CD8-positive, alpha-beta memory T cell (primary cell): ENCODE measurements at places on chromosomes 6 and 20.
A peak's percentile ranks its signal among the peaks of the same experiment; 100 is the strongest.

GRCh38 chr6:32920715-32921114 lies 20.1 kb downstream of the HLA-DMB start:
- DNase-seq, result no peak

- DNase-seq, result peak; percentile 66
Measured at GRCh38 chr6:42783177-42783875, 1.5 kb downstream of the BICRAL start.

GRCh38 chr6:125918230-125918629 lies 38.3 kb upstream of the HINT3 start:
- no peak for DNase-seq

DNA sequence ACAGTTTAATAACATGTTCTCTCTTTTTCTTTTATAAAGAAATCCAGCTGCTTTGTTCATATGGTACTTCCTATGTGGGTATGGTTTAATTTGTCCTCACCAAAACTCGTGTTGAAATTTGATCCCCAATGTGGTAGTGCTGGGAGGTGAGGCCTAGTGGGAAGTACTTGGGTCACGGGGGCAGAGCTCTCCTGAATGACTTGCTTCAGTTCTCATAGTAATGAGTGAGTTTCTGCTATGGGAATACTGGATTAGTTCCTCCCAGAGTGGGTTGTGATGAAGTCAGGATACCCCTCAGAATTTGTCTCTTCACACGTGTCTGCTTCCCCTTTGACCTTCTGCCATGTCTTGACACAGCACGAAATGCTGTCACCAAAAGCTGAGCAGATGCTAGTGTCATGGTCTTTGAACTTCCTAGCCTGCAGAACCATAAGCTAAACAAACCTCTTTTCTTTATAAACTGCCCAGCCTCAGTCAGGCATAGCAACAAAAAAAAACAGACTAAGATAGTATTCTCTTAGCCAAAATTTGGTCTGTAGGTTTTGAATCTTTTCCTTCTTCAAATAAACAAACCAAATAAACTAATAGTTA lies 87.8 kb upstream of the HS3ST5 start:
- DNase-seq, result no peak

DNA sequence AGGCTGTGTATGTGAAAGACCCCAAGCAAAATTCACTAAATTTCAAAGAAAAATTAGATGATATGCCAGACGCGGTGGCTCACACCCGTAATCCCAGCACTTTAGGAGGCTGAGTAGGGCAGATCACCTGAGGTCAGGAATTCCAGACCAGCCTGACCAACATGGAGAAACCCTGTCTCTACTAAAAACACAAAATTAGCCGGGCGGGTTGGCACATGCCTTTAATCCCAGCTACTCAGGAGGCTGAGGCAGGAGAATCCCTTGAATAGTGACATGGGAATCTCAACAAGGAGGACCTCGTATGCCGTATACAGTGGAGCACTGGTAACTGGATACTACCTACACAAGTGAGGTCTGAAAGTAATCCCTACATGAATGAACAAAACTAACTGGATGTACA lies 92.7 kb upstream of the JARID2 start:
- DNase-seq, result no peak

GRCh38 chr6:132483779-132484679 lies 28.9 kb downstream of the STX7 start:
- peak; percentile 47 for DNase-seq

DNA sequence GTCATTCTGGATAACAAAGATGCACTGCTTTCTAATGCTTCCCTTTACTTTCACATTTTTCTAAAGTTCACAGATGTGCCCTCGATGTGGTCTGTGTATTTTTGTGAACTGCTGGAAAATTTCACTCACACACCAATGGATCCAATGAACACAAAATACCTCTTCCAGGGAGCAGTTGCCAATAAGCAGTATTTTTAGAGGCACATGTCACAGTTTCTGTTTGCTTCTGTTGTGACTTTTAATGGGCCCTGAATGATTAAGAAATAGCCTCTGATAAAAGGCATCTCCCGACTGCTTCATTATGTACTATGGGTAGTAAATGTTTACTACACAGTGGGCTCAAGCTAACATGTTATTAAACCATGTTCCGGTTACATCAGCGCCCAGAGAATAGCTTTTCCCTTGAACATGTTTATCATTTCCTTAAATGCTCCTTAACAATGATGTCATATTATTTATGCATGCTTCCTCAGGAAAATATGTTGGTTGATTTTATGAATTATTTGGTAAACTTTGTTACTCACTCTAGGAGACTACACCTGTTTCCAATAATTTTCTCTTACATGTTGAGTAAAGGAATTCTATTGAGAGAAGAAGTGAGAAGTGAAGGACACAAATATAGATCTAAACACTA lies 188.0 kb downstream of the KCNQ5 start:
- no peak for DNase-seq

DNA sequence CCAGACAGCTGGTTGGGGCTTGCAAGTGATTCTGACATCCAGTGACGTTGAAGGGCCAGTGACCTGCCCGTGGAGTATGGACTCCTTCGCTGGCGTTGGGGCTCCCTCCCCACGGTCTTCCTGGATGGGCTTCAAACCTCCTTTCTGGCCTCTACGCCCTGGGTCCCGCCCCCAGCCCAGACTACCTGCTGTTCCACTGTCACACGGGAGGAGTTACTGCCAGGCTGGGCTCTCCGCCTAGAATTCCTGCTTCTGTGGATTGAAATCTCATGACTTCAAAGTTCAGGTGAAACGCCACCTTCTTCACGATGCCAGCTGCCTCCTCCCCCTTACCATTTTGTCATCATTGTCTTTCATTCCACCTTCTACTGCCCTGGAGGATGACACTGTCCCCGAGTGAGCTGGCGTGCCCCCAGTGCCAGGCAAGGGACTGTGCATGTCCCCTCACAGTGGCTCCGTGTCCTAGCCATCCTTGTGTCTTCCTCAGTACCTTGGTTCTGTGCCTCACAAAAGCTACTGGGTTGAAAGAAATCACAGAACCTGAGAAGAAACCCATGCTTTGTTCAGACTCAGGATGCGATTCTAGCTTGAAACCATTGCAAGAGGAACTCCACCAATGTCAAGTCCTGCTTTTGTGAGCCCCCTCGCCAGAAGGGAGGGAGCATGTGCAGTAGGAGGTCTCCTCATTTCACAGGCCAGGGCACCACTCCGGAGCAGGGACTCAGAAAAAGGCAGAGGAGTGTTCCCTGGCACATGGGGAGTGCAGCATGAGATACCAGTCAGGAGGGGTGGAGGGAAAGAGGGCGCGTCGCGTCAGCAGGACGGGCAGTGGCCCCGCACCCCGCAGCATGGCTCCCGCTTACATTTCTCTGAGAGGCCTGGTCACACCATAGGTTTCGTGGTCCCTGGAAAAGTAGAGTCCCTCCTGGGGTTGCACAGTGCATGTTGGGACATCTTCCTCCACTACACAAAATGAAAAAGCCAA lies 11.0 kb upstream of the IRF4 start:
- DNase-seq, result no peak

DNA sequence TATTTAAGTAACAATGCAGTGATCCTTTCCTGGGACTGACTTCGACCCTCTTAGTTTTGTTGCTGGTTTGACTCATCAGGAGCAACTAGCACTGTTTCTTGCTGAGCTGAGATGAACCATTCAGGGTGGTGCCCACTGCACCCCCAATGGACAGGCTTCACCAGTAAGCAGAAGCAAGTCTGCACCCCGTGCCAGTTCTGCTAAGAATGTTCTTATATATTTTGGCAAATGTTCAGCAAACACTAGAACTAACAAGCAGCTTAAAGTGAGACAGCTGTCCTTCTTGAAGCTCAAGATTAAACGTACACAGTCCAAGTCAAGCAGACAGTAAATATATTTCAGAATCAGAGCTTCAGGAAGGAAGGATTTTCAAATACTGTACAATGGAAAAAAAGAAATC lies 561.3 kb upstream of the CDH4 start:
- no peak for DNase-seq

- no peak for DNase-seq
Measured at GRCh38 chr6:145247692-145248419, 487.5 kb downstream of the EPM2A start.

DNA sequence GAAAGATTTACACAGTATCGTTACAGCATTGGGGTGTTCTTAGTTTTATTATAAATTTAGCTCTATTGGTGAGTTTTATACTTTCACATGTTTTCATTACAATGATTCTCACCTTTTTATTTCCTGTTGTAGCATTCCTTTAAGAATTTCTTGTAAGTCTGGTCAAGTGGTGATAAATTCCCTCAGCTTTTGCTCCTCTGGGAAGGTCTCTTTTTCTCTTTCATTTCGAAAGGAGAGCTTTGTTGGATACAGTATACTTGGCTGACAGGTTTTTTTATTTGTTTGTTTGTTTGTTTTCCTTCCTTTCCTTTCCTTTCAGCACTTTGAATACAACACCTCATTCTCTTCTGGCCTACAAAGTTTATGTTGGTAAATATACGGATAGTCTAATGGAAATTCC lies 249.7 kb upstream of the RUNX2 start:
- DNase-seq, result no peak

GRCh38 chr6:160455081-160455480 lies 106.9 kb downstream of the SLC22A3 start:
- no peak for DNase-seq

DNA sequence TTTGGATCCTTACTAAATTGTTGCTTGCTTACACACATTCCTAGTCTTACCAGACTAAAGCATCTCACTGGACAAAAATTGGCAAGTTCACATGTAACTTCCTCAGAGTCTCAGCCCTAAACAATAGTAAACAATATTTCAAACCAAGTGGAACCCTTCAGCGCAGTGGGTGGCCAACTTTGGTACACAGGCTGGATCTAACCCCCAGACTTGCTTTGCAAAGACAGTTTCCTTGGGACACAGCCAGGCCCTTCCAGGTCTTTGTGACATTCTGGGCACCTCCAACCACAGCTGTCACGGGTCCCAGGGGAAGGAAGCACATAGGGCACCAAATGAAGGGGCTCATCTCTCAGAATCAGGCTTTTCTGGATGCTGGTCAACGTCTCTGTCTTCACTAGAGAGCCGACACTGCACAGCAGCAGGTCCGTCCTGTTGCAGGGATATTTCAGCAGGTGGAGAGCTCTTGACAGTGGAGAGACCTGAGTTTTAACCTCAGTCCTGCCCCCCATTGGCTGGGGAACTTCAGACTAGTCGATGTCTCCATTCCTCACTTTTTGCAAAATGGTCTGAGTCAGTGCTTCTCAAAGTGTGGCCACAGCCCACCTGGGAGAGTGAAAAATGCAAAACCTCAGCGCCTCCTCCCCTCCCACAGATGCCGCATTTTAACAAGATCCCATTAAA lies 91.4 kb downstream of the BFSP1 start:
- DNase-seq, result no peak

DNA sequence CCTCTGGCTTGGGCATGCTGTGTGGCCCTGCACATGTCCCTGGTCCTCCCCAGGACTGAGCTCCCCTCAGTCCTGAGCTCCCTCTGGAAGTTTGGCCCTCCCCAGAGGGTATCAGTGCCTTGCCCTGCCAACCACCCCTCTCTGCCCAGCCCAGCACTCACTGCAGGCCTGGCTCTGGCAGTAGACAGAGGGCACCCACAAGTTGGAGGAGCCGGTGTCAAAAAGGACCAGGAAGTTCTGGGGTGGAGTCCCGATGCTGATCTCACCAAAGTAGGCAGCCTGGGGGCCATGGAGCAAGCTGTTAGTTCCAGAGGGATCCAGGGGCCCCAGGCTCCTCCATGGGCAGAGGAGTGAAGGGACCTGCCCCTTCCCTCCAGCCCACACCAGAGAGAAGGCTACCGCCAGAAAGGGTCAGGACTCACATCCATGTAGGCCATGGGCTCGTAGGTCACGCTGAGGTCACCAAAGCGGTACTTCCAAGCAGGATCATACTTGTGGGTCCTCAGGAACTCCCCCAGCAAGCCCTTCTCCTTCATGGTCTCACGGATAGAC lies 2.9 kb downstream of the PGC start:
- no peak for DNase-seq

GRCh38 chr6:151901009-151901411 lies 93.5 kb downstream of the ESR1 start:
- no peak for DNase-seq

GRCh38 chr20:2604506-2604835 lies 48.0 kb upstream of the NOP56 start:
- DNase-seq, result no peak
